ENCODE measurements at places on chromosomes 12 and 14. TPM values are rescaled to one million over a fixed set of nuclear protein-coding genes. Genes with fewer than 3 reads are reported as not detected.

DNA sequence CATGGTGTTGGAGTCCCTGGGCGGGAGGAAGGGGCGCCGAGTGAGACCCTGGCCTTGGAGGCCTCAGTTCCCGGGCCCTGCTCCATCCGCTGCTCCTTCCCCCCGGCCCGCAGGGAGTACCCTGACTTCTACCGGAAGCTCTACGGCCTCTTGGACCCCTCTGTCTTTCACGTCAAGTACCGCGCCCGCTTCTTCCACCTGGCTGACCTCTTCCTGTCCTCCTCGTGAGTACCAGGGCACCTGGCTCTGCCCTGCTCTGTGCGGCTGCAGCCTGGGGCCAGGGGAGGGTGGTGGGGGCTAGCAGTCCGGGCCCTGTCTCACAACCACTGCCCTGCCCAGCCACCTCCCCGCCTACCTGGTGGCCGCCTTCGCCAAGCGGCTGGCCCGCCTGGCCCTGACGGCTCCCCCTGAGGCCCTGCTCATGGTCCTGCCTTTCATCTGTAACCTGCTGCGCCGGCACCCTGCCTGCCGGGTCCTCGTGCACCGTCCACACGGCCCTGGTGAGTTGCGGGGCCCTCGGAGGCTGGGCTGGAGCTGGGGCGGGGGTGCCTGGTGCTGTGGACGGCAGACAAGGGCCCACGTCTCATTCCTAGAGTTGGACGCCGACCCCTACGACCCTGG is 7.0 kb downstream of the NOC4L start:
- no peak overlapping the region for H3K27ac ChIP-seq
- H3K4me3 ChIP-seq: no peak overlapping the region
- no peaks in the 10 kb centered on the region for H3K27me3 ChIP-seq
- no peak for DNase-seq
- H3K36me3 ChIP-seq: peaks cover 45% of the 10 kb centered on the region

DNA sequence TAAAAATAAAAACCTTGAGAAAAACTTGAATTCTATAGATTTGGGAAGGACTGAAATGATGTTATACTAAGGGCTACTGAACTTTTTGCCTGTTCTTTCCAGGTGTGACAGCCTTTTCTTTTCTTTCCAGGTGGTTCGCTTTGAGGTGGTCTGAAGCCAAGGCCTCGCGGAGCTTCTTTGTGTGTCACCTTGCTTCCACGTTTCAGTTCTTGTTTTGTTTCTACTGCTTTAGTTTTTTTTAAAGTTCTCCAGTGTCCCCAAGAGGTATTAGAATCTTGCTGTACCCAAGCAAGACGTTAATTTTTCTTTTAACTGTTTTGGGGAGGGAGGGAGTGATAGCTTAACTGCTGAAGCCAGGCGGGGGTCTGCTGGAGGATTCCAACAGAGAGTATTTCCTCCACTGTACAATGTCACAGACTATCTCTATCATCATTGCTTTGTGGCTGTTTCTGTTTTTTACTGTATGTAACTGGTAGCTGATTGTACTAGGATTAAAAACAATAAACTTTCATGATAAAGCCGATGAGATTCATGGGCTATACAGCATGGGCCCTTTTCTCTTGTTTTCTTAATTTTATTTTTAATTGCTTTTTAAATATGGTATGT is 40.2 kb downstream of the PROX2 start:
- no peak overlapping the region for H3K4me3 ChIP-seq
- no peaks in the 10 kb centered on the region for H3K4me1 ChIP-seq
- no peak for DNase-seq

DNA sequence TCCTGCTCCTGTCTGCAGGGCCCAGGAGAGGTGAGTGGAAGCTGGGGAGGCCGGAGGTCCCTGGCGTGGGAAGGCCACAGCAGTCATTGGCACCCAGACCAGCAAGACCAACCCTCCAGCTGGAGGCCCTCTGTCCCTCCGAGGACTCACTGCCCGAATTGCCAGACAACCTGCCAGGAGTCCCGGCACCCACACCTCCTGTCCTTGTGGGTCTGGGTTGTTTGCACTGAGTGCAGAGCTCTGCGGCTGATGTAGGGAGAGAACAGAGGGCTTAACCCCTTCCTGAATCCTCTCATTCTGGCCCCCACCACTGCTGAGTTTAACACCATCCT is 204.9 kb downstream of the KIF26A start:
- no peak overlapping the region for H3K27ac ChIP-seq
- H3K36me3 ChIP-seq: no peaks in the 10 kb centered on the region
- no peak for DNase-seq
- H3K4me1 ChIP-seq: peaks cover 9% of the 10 kb centered on the region

- no peak overlapping the region for H3K27ac ChIP-seq
- H3K27me3 ChIP-seq: peaks cover 4% of the 10 kb centered on the region
- no peak for DNase-seq
Measured at GRCh38 chr12:64801381-64801780, 23.1 kb upstream of the TBC1D30 start.

DNA sequence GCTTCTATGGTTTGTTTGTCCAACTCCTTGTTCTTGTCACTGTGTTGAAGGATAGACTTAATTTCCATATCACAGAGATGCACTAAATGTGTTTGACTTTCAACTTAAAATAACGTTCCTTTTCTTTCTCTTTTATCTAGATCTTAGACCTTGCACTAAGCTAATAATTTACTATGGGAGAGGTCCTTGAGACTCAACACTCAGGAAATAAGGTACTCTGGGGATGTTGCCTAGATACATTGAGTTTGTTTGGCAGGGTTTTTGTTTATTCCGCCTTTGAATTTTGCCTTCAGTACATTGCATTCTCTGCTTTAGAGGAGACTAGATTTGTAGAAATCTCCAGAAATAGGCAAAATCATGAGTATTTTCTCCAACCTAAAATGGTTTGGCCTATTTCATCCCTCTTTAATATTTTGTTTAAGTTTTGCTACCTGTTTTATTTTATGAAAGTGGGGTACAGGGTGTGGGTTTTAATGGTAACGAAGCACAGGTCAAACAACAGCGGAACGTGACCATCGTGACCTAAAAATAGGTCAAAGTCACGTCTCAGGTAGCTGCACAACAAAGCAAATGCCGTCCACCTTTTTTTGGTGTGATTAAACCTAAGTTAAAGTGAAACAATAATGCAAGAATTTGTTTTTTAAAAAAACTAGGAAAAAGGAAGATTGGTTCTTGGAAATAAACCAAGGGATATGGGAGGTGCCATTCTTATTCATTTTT is 115.3 kb upstream of the CPSF6 start:
- no peaks in the 10 kb centered on the region for H3K36me3 ChIP-seq
- no peak for DNase-seq
- H3K4me1 ChIP-seq: peaks cover 8% of the 10 kb centered on the region
- H3K4me3 ChIP-seq: no peak overlapping the region
- H3K27ac ChIP-seq: no peak overlapping the region

GRCh38 chr12:54723379-54724256 is 75.5 kb upstream of the DCD start:
- no peaks in the 10 kb centered on the region for H3K27me3 ChIP-seq
- H3K4me1 ChIP-seq: no peaks in the 10 kb centered on the region
- no peak overlapping the region for H3K27ac ChIP-seq
- H3K36me3 ChIP-seq: no peaks in the 10 kb centered on the region
- peak; percentile 18 for DNase-seq

DNA sequence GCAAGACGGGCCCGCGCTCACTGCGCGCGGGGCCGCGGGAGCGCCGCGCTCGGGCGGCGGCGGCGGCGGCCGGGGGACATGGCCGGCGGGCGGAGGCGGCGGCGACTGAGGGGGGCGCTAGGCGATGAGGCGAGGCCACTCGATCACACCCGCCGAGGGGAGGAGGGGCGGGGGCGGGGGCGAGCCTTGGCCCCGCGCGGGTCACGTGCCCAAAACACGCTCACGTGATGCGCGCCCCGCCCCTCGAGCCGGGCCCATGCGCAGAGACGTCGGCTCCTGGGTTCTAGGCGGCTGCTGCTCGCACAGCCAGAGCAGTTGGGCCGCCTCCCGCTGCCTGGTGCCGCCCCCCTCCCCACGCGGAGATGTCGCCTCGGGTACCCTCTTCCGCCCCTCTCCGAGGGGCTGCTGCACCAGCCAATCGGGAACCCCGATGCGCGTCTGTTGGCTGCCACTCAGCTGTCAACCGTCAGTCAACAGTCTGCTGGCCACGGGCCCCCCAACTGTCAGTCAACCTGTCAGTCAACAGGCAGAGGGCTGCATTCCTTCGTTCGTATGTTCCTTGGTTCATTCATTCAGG is at the start of gene SPPL3:
Gene SPPL3, minus strand, starts transcription at position 162 of the 577 bp plus-strand sequence. CDS start 491 bp downstream, outside the sequence.
- H3K27ac ChIP-seq: peak within 1 kb of the TSS; percentile 96
- peaks cover 4% of the 10 kb centered on the region for H3K36me3 ChIP-seq
- DNase-seq: peak; percentile 98

- peak; percentile 77 for DNase-seq
- H3K27ac ChIP-seq: peak within 1 kb of the TSS; percentile 75
- H3K4me1 ChIP-seq: peaks cover 21% of the 10 kb centered on the region
- H3K27me3 ChIP-seq: no peaks in the 10 kb centered on the region
- peak within 1 kb of the TSS; percentile 28 for H3K4me3 ChIP-seq
- H3K36me3 ChIP-seq: peaks cover 12% of the 10 kb centered on the region
Measured at GRCh38 chr12:14885718-14886221, at the start of gene MGP. MGP (minus strand) TSS chr12:14885854; CDS start chr12:14885791, 63 bp downstream.

Gene ZDHHC22
- total RNA-seq: not detected
